ENCODE measurements at places on chromosomes 16 and 17.

- DNase-seq: no peak
Observed at GRCh38 chr16:86581458-86581857, 3.1 kb downstream of the FOXL1 start.

DNA sequence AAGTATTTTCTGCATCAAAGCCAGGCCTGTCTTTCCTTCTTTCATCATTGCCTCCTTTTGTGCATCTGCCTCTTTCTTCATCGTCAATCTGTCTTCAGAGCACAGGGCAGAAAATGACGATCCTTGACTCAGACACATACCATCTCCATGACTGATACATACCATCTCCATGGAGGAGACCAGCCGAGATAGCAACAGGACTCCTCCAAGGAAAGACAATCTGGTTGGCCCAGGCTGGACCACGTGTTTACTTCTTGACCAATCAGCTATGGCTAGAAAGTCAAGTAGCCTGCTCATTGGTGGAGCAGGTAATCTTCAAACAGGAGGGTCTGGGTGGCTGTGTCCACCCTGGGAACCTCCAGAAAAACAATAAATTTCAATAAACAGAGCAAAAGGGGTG lies 164.6 kb downstream of the CPPED1 start:
- no peak for DNase-seq

DNA sequence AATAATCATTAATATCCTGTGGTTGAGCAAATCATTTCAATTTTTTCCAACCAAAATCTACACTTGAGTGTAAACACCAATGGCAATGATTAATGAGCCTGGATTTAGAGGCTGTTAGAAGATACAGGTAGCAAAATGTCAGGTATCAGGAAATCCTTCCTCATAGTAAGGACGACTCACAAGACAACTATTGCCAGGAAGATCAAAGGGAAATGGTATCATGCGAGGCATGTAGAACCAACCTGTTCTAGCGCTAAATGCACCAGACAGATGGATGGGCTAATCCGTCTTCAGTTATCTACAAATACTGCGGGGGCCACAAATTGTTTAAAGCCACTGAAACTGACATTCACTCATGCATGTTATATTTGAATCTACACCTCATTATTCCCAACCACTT lies 28.1 kb downstream of the TOX3 start:
- no peak for DNase-seq

- no peak for DNase-seq
Observed at GRCh38 chr16:84527532-84528269, 23.2 kb upstream of the MEAK7 start.

Data from neural crest cell (in vitro differentiated cells).